ENCODE measurements at places on chromosomes 2 and 18.

- DNase-seq, result peak; percentile 54
Measured at GRCh38 chr2:222423632-222424275, 589 bp upstream of the SGPP2 start.

DNA sequence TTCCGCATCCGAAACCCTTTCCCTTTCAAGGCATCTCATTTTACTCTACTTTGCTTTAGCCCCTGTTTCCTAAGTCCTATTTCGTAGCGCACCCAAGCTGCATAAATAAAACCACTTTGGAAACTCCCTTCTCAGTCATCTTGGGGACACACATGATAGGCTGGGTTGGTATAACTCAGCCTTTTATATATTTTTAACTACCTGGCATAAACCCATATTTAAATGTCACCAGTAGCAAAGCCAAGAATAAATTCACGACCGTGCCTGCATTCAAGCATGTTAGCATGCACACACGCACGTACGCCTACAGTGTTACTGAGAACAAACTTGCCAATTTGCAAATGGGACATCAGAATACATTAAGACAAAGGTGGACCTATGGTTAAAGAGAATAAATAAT is 564.7 kb upstream of the PIK3C3 start:
- DNase-seq, result no peak

DNA sequence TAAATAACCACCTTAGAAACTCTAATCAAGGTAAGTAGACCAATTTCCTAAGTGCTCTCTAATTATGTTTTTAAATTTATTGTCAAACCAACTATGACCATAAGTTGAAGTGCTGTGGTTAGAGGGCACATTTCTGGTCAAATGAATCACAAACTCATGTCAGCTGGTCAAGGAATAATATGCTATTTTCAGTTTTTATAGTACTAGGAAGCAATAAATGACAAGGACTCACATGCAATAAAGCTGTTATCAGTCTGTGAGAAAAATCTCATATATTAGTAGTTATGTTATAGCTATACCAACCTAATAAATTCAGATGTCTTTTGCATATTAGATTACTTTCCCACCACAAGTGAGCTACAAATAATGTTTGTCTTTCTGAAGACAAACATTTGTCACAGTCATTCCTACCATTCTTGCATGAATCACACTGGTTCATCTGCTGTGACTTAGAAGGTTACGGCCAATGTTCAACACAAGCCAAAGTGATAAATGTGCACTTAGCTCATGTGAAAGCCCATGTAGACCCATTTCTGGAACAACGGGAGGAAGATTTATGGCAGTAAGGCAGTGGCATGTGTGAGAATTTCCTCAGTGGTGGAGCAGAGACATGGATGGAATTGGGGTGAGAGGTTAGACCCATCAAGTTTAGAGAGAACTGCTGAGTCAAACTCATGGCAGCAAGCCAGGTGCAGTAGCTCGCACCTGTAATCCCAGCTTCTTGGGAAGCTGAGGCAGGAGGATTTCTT is 27.4 kb upstream of the CCNYL1 start:
- no peak for DNase-seq

DNA sequence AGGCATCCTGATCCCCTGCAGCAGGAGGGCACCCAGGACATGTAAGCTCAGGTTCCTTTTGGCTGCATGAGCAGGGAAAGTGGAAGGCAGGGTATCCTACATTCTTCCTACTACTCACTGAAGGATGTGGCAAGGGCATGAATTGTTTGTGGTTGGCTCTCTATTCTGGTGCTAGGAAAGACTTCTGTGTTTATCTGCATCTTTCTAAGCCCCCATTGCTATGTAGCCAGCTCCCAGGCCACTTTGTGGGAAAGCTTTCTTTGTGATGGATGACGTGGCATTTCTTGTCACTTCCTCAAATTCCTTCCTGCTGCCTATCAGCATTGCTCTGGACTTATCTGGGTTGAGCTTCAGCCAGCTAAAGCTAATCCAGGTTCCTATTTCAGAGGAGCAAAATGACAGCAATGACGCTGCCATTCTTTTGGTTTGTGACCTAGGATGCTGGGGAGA is 46.2 kb downstream of the MEIS1 start:
- no peak for DNase-seq

- no peak for DNase-seq
Measured at GRCh38 chr2:173358616-173359015, 3.9 kb downstream of the CDCA7 start.

DNA sequence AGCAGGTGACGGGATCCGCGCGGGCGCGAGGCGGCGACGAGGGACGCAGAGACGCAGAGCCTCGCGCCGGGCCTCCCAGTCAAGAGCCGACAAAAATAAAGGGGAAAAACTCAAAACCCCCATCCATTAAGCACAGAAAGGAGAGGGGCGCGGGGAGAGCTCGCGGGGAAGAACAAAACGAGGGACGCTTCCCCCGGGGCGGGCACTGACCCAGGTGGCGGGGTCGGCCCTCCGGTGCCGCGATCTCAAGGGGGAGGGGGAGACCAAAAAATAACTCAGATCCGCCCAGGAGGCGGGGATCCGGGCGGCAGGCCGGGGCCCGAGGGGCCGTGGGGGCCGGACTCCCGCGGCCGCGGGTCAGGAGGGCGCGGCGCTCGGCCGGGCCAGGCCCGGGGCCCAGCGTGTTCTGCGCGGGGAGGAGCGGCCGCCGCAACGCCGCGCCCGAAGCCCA is 597 bp downstream of the RNF103 start:
- peak; percentile 57 for DNase-seq

DNA sequence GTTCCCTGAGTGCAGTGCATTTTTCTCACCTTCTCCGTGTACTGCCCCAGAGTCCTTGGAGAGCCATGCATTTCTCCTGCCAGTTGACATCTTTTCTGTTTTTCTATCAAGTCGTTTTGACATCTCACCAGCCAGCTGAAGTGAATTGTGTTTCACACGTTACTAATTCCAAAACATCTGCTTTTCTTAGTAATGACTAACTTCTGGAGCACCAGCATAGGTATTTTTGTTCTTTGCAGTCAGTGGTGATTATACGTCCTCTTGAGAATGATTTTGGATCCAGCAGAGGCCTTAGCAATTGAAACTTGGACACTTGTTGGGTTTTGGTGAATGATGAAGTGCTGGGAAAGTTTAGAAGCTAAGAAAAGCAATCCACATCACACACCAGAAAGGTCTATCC is 112.5 kb downstream of the PIK3C3 start:
- DNase-seq, result no peak

GRCh38 chr2:96540136-96540535 is 3.6 kb downstream of the ARID5A start:
- DNase-seq, result no peak

- no peak for DNase-seq
Measured at GRCh38 chr18:61637905-61638595, 254.8 kb downstream of the RNF152 start.

GRCh38 chr18:770583-770961 is 41.5 kb downstream of the YES1 start:
- no peak for DNase-seq

DNA sequence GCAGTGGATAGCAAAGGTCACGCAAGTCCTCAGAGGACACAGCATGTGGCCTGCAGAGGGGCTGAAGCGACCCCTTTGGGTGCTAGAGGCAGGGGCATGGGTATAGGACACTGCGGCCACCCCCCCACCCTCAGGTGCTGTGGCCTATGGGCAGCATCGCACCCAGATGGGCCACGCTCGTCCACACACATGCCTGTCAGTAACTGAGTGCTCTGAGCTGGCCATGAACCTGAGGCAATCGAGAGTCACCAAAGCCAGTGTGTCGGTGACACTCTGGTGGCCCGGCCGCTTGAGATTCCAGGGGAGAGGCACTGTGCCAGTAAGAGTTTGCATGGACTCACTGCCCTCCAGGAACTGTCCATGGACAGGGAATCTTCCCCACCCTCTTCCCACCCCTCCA is 22.7 kb upstream of the PTPN2 start:
- no peak for DNase-seq

- no peak for DNase-seq
Measured at GRCh38 chr18:35571138-35571537, 10.4 kb upstream of the GALNT1 start.

DNA sequence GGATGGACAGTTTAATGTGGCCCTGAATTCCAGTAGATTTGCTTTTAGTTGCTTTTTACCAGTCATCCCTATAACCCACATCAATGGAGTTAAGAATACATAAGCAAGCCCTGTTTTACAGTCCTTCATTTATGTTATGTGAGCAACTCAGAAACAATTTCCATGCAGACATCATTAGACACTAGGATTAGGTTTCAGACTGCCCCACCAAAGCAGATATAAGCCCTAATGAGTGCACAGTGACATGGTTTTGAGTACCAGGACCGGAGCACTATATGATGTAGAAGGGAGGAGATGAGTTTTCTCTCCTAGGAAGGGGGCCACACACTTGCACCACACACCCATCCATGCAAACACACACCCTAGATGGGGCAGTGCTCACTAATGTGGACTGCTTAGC is 15.5 kb downstream of the KCNS3 start:
- no peak for DNase-seq

GRCh38 chr2:108594982-108595464 is 60.8 kb downstream of the LIMS1 start:
- DNase-seq, result no peak

GRCh38 chr2:164115806-164116205 is 380.0 kb upstream of the FIGN start:
- DNase-seq, result no peak

- DNase-seq, result no peak
Measured at GRCh38 chr2:170680172-170680941, 34.8 kb upstream of the SP5 start.

DNA sequence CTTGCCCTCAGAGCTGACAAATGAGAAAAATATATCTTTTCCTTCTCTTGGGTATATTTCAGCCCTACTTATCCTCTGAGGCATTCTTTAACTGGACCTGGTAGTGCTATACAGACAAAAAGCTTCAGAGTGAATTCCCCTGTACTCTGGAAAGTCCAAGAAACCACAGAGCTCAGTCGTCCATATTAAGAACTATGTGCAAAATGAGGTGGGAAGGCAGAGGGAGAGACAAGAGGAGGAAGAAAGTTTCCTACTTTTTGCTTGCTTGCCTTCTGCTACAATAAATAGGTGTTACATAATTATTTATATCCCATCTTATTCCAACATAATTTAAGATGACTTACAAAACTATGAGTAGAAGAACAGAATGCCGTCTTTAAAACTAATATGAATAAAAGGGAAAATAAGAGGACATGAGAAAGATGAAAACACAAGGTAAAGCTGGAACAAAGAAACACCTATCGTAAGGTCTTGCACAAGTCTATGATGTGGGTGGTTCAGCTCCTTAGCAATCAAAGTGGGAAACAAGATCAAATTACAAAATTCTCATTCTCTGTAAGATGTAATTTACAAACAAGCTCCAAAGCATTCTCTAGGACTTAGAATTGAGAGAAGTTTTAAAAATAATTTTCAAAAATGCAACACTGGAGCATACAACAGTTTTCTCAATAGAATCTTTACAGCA is 97.9 kb downstream of the BAZ2B start:
- no peak for DNase-seq

- peak; percentile 18 for DNase-seq
Measured at GRCh38 chr2:189952536-189953109, 109.9 kb downstream of the MSTN start.

- no peak for DNase-seq
Measured at GRCh38 chr2:112317303-112318158, 42.1 kb downstream of the ZC3H6 start.

- DNase-seq, result no peak
Measured at GRCh38 chr2:156437272-156437930, 1.2 kb downstream of the GPD2 start.

DNA sequence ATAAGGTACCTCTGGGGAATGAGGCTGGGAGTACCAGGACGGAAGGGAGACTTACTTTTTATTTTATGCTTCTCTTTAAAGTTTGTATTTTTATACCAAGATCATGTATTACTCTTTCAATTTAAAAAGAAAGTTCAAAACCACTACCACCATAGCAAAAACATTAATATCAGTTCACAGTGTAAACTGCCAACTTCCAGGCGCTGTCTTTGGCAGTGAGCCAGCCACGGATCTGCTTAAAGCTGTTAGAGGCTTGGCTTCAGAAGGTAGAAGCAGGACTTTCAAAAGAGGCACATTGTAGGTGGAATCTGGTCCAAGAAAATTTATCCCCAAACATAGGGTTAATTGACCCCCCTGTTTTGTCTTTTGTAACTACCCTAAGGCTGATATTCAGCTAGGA is 74.8 kb downstream of the B3GNT2 start:
- no peak for DNase-seq

DNA sequence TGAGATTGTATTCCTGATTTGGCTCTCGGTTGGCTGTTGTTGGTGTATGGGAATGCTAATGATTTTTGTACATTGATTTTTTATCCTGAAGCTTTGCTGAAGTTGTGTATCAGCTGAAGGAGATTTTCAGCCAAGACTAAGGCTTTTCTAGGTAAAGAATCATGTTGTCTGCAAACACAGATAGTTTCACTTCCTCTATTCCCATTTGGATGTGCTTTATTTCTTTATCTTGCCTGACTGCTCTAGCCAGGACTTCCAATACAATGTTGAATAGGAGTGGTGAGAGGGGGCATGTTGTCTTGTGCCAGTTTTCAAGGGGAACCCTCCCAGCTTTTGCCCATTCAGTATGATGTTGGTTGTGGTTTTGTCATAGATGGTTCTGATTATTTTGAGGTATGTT is 90.4 kb downstream of the CYP26B1 start:
- DNase-seq, result no peak

DNA sequence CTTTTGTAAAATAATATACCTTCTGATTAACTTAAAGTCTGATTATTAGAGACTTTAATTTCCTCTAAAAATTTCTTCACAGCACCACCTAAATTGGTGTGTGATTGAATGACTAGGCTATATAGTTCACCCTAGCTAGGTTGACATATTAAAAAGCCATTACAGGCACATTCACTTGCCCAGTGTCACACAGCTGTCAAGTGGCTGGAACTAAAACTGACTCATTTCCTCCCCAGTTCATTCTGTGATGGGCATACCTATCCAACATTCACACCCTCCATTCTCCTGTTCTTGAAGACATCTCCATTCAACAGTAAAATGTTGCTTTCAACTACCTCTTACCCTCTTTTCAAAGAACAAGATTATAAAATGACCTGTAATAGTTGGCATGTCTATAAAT is 334.5 kb downstream of the ARHGAP15 start:
- DNase-seq, result no peak

GRCh38 chr2:151334082-151334815 is 23.1 kb upstream of the TNFAIP6 start:
- DNase-seq, result no peak

GRCh38 chr2:41863062-41863461 is 184.8 kb upstream of the PKDCC start:
- no peak for DNase-seq

- no peak for DNase-seq
Measured at GRCh38 chr2:24984912-24985311, 13.2 kb upstream of the DNAJC27 start.

GRCh38 chr2:121187982-121188411 is 97.0 kb downstream of the TFCP2L1 start:
- no peak for DNase-seq

GRCh38 chr2:182980115-182980514 is 58.1 kb downstream of the NCKAP1 start:
- peak; percentile 44 for DNase-seq

GRCh38 chr2:165889158-165889557 is 64.4 kb downstream of the TTC21B start:
- no peak for DNase-seq

Data from germinal center (tissue), 1 donor.